ENCODE measurements at places on chromosomes 12 and 14.

- no peak for DNase-seq
These were observed 110.2 kb downstream of the ALX1 start for GRCh38 chr12:85390266-85390665.

- DNase-seq, result peak; percentile 9
These were observed 103.9 kb upstream of the MYL2 start for GRCh38 chr12:111024205-111024801.

DNA sequence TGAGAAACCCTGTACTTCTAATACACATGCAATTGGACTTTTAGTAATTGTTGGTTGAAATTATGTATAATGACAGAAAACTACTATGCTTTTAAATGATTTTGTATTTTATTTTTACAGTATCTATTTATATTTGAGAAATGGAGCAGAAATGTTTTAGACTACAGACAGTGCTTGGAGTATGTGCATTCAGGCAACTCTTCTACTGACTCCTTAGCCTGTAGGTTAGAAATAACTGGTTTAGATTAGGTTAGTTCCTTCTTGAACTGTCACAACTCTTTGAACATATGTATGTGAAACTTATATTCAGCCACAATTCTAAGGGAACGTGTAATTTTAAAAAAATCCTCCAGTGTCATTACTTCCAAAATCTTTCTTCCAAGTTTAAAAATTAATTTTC lies 1.7 kb downstream of the FGFR1OP2 start:
- no peak for DNase-seq

GRCh38 chr14:76904100-76904739 lies 78.0 kb downstream of the LRRC74A start:
- DNase-seq, result peak; percentile 74

DNA sequence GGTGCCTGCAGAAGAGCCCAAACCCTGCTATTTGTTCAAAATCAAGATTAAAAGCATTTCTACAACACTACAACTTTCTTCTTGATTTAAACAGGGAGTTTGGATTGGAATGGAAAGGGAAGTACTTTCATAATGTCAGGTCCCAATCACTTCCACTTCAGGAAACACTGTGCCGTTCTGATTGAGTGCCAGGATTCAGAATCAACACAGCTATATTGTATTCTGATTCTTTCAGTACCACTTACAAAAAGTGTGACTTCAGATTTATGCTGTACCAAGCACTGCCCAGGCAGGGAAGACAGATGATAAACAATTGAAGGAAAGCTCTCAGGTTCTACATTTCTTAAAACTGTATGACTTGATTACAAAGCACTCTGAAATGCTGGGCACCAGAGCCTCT lies 3.2 kb downstream of the TDP1 start:
- DNase-seq, result no peak

- DNase-seq, result no peak
These were observed 5.5 kb downstream of the RNASE1 start for GRCh38 chr14:20797164-20797563.

- no peak for DNase-seq
These were observed 38.8 kb upstream of the NINJ2 start for GRCh38 chr12:701896-702539.

DNA sequence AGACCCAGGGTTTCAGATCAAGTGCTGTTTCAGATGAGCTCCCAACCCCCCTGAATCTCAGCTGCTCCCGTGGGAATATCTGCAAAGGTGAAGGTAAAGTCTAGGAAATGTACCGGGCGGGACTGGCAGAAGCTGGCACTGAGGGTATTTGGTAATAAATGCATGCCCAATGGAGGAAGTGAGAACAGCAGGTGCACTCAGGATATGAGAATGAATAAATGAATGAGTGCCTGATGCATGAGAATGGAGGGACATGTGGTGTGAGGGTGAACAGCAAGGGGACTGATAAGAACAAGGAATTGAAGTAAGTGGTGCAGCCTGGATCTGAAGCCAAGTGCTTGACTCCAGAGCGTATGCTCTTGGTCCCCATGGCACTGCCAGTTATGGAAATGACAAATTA lies 11.6 kb downstream of the RAPGEF3 start:
- DNase-seq, result no peak

DNA sequence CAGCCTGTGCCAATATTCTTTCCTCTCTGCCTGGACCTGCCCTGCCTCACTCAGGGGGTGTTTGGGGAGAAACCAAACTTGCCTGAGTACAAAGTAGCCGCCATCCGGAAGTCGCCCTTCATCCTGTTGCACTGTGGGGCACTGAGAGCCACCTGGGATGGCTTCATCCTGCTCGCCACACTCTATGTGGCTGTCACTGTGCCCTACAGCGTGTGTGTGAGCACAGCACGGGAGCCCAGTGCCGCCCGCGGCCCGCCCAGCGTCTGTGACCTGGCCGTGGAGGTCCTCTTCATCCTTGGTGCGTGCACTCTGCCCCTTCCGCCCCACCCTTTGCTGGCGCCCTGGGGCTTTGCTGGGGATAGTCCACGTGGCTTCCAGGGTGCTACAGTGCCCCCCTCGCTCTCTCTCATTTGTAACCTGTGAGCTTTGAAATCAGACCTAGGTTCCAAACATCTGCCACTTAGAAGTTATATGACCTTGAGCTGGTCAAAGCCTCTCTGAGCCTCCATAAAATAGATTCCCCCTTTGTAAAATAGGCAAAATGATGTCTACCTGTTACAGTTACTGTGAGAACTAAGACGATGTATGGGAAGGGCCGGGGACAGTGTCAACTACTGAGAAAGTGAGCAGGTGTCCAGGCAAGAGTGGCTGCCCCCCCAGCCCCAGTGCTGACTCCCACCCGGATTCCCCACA lies 4.5 kb downstream of the KCNH3 start:
- no peak for DNase-seq

DNA sequence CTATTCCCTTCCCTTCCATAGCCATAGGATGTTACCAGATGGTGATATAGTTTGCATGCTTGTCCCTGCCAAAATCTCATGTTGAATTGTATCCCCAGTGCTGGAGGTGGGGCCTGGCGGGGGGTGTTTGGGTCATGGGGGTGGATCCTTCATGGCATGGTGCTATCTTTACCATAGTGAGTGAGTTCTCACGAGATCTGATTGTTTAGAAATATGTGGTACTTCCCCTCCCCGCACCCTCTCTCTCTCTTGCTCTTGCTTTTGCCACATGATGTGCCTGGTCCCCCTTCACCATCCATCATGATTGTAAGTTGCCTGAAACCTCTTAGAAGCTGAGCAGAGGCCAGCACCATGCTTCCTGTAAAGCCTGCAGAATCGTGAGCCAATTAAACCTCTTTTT lies 181.3 kb downstream of the CAND1 start:
- DNase-seq, result no peak

DNA sequence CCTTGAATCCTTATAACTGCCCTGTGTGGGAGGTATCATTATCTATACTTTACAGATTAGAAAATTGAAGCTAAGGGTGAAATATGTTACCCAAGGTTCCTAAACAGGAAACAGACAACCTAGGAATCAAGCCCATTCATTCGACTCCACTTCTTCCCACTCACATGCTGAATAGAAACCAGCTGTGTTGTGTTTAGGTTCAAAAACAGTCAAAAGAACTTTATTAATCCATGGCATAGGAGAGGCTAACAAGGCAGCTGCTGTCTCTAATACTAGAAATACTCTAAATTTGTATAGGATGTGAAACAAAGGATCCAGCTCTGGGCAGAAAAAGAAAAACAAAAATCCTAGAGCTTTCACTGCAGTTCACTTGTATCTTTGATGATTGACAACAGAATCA lies 9.9 kb downstream of the AMDHD1 start:
- no peak for DNase-seq

- peak; percentile 98 for DNase-seq
These were observed 124.6 kb upstream of the E2F7 start for GRCh38 chr12:77189901-77190416.

DNA sequence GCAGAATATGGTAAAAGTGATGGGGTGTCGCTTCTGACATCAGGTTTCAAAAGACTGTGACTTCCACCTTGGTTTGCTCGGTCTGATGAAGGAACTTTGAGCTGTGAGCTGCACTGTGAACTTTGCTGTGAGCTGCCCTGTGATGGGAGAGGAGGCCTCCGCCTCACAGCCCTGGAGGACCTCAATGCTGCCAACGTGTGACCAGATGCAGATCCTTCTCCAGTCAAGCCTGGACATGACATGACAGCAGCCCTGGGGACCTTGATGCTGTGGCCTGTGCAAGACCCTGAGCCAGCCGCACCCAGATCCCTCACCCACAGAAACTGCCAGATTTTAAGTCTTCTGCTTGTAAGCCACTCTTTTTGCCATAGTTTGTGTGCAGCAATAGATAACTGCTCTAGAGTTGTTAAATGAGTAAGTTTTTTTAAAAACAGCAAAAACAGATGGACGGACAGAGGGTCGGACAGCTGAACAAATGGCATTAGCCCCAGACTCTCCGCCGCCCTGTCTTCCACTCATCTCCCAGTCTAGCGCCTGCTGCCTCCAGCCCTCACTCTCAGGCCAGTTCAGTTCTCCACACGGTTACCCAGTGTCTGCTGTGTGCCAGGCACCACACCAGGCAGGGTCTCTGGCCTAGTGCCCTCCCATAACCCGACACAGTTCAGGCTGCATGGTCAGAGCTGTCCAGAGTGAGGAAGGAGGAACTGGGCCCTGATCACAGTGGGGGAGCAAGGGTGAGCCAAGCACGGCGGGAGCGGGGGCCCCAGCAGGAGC lies 13.1 kb upstream of the LRTM2 start:
- DNase-seq, result no peak

- peak; percentile 65 for DNase-seq
These were observed 64.2 kb downstream of the CLMN start for GRCh38 chr14:95255487-95255886.

DNA sequence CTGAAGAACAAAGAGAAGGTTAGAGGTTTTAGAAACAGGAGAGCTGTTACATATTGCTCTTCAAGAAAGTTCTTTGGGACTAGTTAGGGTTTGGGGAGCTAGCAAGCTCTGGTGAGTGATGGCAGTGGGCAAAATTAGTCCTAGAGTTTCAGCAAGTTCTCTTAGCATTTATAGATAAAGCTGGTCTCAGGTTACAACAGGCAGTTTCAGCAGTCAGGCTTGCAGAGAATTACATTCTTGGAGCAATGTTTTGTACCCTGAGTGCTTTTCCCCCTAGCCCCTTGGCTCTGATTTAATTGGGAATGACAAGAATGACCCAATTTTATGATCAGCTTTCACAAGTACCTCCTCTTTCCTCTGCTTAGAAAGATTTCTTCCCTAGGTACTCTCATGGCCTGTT lies 21.4 kb upstream of the EID3 start:
- DNase-seq, result peak; percentile 33

GRCh38 chr14:38605193-38606114 lies 349.6 kb upstream of the CLEC14A start:
- DNase-seq, result no peak

GRCh38 chr14:60179431-60179869 lies 14.3 kb upstream of the DHRS7 start:
- peak; percentile 57 for DNase-seq

GRCh38 chr14:78857974-78858373 lies 687.8 kb downstream of the NRXN3 start:
- DNase-seq, result no peak

DNA sequence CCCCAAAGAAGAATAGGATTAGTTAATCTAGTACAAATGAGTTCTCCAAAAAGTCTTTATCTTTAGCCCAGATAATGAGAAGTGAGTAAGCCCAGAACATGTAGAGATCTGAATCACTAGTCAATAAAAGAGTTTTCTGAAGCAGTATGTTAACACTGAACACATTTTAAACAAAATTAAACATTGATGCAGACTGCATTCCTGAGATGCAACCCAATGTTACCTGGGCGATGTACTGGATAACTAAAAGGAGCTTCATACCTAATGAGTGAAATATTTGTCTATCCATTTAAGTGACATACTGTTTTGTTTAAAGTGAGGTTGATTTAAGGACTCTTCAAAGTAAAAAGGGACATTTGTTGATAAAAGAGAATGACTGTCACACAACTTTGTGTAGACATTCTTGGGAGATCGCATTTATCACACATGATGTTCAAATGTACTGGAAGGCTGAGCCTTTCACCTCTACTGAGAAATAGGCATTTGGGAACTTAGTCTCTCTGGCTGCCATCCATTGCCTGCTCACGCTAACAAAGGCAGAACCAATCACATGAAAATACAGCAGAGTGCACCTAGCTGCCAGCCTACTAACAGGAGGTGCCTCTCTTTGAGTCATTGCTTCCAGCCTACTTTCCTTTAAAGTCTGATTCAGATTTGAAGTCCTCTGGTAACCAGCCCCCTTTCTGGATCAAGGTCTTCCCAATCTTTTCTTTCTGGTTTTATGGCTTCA lies 287.7 kb downstream of the BTG1 start:
- no peak for DNase-seq

DNA sequence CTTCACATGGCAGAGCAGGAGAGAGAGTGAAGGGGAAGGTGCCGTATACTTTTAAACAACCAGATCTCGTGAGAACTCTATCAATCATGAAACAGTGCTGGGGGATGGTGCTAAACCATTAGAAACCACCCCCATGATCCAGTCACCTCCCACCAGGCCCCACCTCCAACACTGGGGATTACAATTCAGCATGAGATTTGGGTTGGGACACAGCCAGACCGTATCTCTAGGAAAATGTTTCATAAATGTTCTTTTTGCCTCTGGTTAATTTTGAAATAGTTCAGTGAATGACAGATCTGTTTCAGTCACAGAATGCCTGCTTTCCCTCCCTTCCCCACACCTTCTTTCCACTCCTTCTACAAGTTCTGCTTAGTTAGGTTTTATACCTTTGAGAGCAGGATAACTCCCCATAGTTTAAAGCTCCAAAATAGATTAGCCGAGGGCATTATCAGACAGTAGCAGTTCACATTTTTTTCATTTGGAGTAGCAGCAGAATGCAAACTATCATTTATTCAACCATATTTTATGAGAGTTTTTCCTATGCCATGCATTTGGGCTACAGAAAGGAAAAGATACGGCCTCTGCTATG lies 27.1 kb downstream of the PELI2 start:
- no peak for DNase-seq

- DNase-seq, result no peak
These were observed 295.0 kb downstream of the RPAP3 start for GRCh38 chr12:47410862-47411261.

GRCh38 chr12:116210131-116210530 lies 67.4 kb downstream of the MED13L start:
- peak; percentile 86 for DNase-seq

GRCh38 chr12:12714276-12715021 lies 2.7 kb upstream of the CDKN1B start:
- DNase-seq, result no peak

DNA sequence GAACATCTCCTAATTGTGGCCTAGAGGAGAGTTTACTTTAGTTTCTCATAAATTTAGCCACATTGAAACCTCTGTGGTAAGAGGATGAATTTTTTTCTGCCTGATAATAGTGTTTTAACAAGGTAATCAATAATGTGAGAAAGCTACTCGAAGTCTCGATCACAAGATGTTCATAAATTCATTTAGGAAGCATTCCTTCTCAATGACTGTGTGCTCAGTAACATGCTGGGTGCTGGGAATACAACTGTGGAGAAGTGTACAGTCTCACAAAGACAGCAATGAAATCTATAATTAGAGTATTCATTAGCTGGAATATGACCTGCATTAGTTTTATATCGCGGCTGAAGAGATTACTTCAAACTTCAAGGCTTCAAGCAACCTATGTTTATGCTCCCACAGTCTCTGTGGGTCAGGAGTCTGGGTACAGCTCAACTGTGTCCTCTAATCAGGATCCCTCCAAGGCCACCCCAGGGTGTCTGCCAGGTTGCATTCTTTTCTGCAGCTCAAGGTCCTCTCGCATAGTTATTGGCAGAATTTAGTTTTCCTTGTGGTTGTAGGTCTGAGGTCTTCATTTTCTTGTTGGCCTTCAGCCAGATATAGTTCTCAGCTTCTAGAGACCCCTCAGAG lies 167.6 kb downstream of the ANO4 start:
- no peak for DNase-seq

GRCh38 chr12:100447381-100447780 lies 26.3 kb upstream of the NR1H4 start:
- no peak for DNase-seq

- no peak for DNase-seq
These were observed 24.8 kb upstream of the PKP2 start for GRCh38 chr12:32921397-32921796.

Measured in fibroblast of upper back skin (primary cell).